ENCODE measurements at places on chromosomes 13 and 19.

DNA sequence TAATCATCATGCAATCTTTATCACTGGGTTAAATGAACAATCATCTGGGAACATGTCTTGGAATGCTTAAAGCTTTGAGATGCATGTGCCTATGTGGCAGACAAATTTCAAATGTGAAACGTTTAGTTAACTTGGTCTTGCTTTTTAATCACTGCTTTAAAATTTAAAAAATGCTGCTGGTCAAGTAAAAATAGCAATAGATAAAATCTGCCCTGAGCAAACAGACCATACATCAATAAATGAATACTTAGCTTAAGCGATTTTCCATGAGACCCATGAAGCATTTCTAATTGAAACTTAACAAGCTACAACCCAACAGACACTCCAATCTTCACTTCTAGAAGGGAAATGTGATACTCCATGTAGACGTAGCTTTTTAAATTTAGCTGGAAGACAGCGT, 1.9 kb upstream of the KL start:
- DNase-seq: peak; percentile 45

GRCh38 chr13:76425935-76426334, 460.3 kb downstream of the KCTD12 start:
- DNase-seq: no peak

DNA sequence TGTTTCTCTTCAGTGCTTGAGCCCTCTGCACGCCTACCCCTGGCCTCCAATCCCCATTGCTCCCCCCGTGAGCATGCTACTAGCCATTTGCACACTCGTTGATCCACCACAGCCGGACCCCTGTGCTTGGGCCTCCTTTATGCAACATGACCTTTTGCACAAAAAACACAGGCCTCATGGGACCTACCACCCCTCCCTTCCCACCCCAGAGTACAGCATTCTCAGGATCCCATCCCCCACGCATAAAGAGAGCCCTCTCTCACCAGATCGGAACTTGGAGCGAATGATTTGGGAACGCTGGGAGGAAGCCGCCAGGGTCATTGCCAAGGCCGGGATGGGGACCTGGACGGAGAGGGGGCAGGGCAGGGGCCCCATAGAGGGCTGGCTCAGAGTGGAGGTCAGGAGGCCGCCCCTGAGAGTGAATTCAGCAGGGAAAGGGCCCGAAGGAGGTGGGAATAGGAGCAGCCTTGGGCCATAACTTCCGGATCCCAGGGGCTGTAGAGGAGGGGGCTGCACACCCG, 754 bp downstream of the MAMSTR start:
- DNase-seq: no peak

- no peak for DNase-seq
These were observed 8.3 kb downstream of the ZNF554 start for GRCh38 chr19:2827840-2828489.

GRCh38 chr13:25862156-25862555, 189.7 kb downstream of the SHISA2 start:
- no peak for DNase-seq

- no peak for DNase-seq
These were observed 8.8 kb upstream of the KRTDAP start for GRCh38 chr19:35498984-35499527.

DNA sequence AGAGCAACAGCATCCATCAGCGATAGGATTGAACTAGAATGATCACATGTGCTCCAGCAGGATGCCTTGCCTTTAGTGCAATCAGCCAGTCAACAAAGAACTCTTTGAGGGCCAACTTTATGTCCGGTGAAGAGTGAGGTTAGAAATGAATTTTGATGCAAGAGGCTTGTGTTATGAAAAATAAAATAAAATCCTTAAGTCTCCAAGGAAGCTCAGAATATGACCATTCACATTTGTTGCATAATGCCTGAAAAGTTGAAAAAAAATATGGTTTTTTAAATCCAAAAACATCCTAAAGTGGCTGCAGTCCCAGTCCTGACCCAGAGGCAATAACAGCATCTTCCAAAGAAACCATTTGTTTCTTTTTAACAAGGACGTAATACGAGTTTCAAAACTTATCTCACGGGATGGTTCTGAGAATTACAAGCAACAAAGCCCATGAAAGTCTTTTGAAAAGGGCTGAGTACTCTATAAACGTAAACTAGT, 61.3 kb downstream of the DCLK1 start:
- no peak for DNase-seq

- DNase-seq: no peak
These were observed 122.4 kb downstream of the DLEU7 start for GRCh38 chr13:50720861-50721671.

- no peak for DNase-seq
These were observed 101.5 kb upstream of the TSHZ3 start for GRCh38 chr19:31450696-31451095.

DNA sequence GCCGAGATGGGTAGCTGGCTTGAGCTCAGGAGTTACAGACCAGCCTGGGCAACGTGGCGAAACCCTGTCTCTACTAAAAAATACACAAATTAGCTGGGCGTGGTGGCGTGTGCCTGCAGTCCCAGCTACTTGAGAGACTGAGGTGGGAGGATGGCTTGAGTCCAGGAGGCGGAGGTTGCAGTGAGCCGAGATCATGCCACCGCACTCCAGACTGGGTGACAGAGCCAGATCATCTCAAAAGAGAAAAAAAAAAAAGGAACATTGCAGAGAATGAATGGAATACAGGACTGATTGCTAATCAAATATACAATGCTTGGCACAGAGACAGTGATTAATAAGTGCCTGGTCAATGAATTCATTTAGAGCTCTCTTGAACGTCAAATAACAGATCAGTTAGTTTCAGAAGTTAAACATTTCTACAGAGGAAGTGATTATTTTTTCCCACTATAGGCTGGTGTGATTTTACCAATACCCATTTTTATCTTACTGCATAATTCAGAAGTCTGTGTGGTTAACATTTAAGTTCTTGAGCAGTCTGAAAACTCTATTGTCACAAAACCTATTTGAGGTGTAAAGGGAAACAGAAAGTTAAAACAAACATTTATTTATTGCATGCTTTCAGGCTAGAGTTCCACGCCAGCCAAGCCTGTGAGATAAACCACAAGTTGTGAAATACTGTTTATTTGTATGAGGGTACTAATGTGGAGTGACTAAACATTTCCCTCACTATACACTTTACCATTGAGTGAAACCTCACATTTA, 7.7 kb upstream of the TBC1D4 start:
- DNase-seq: no peak

DNA sequence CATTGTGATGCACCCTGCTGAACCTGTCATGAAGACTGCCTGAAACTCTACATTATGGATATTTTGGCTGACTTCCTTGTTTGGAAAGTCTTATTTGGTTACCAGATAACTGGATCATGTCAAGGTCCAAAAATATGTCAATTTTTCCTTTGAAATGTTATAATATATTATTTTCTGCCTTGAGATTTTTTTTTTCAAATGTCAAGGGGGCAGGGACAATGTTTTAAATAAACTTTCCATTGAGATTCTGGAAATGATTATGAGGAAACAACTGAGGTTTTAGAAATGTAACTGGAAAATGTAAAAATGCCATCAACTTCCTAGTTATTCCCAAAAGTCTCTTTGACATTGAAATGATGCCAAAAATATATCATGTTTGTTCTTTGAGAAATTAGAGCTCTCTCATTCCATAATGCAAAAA, 117.0 kb downstream of the RFC3 start:
- no peak for DNase-seq

GRCh38 chr19:8682931-8683330, 15.7 kb downstream of the ACTL9 start:
- DNase-seq: no peak

DNA sequence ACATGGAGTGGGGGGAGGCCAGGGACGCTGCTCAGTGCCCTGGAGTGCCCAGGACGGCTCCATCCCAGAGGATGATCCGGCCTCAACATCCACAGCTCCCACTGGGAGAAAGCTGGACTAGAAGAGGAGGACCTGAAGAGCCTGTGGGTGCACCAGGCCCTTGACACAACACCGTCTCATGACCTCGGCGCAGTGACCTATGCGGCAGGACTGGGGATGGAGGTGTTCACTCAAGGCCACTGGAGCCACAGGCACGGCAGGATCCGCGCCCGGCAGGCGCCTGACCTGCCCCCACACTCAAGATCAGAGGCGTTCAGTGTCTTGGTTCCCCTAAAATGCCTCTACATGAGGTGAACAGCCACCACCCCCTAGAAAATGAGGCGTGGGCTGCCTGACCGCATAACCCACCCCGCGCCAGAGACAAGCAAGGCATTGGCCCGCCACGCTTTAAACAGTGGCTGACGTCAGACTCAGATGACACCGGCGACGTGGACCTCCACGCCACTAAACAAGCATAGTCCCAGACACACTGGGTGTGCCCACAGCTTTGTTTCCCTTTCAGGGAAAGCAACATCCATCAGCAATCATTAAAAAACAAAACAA, 8.0 kb downstream of the SGTA start:
- DNase-seq: no peak

DNA sequence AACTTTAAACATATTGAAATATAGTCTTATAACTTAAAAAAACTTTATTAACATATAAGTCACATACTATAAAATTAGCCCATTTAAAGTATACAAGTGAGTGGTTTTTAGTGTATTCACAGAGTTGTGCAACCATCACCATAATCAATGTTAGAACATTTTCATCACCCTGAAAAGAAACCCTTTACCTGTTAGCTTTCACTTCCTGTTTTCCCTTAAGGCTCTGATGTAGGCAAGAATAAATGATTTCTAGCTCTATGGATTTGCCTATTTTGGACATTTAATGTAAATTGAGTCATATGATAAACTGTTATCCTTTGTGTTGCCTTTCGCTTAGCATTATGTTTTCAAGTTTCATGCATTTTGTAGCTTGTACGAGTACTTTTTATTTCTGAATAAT, 15.6 kb downstream of the ZNF568 start:
- DNase-seq: no peak

DNA sequence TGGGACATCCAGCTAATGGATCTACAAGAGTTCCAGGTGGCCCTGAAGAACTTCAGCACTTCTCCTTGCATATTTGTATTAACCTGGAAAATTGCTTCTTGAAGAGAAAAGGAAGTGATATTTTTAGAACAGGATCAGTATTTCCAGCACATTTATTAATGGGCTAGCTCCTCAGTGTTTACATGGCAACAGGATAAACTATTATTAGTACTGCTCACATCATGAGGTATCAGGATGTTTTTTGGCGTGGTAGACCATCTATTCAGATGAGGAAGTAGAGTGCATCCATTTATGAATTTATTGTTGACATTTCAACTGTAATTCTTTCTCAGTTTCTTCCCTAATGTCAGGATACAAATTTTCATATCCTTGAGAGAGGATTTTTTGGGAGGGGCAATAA, 144.4 kb downstream of the KCNRG start:
- no peak for DNase-seq

DNA sequence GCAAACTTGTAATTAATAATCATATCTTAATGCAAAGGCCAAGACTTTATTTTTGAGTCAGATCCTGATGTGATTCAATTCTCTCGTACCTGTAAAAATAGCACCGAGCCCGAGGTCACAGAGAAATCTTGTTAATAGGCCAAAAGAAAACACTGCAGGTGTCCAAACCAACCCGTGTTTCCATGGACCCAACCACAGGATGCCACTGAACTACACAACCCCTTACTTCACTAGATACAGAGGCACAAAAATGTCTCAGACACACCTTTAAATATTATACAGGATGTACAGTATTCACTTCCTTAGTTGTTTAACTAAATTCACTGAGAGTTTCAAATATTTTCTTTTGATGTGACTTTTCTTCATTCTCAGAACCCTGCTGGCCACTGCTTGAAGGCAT, 530.9 kb downstream of the MYO16 start:
- no peak for DNase-seq

GRCh38 chr13:100680131-100680530, 5.5 kb upstream of the TMTC4 start:
- DNase-seq: no peak

- no peak for DNase-seq
These were observed 16.4 kb downstream of the SIX5 start for GRCh38 chr19:45752639-45753038.

GRCh38 chr13:113769881-113770280, 10.9 kb downstream of the TMEM255B start:
- no peak for DNase-seq

DNA sequence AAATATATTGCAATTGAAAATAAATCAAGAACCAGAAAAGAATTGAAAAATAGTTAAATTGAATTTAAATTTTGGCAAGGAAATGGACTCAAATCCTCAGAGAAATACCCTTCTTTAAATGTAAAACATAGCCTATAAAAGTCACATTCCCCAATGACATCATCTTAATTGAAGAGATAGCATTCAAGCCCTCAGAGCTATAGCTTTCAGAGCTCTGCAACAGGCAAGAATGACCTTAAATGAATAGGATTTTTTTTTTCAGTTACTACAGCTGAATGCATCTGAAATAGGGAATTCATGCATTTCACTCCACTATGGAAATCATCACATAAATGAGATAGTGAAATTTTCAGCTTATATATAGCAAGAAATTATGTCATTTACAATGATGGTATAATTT, 1049.0 kb downstream of the OLFM4 start:
- no peak for DNase-seq

DNA sequence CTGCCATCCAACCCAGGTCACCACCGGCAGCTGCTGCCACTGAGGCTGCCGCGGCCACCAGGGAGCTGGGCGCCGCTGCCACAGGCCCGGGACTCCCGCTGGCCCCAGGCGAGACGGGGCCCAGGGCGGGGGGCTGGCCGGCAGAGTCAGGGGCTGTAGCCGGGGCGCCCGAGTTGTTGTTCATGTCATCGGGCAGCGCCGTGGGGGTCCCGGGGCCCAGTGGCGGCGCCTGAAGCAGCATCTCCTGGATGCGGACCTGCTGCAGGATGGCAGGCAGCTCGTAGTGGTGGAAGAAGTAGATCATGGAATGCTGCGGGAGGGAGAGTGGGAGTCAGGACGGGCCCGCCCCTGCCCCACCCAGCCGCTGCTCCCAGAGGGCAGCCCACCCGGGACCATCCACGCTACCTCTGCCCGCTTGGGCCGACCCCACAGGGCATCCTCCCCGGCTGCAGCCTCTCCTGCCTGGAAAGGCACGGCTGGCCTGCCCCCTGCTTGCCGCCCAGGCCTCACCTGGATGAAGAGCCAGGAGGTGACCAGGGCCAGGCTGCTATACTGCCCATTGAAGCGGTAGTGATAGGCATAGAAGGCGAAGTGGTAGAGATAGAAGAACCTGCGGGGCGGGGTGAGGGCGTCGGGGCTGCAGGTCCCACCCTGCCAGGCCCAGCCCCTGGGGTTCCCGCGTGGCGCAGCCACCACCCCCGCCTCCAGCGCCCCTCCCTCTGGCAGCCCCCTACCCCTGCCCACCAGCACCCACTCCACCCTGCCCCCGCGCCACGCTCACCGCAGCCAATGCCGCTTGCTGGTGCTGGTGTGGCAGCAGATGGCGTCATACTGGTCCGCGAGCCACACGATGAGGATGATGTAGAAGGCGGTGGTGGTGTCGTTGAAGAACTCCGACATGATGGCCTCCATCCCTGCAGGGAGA, 10.1 kb downstream of the TMEM259 start:
- DNase-seq: no peak

DNA sequence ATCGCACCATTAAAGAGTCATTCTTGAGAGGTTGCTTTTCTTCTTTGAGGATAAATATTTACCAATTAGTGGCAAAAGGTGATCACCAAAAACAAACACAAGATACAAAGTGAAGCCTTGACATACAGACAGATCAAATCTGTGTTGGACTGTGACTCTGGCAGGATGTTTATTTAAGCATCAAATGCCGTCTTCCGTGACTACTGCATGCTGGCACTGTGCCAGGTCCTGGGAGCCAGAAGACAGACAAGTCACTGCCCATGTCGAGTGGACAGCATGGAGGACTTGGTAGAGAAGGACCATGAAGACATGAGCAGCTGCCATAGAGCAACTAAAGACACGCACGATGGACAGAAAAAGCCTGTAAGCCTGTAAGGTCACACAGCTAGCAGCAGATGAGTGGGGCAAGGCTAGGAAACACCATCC, 92.8 kb upstream of the FARP1 start:
- DNase-seq: no peak
